ENCODE measurements at places on chromosomes 4 and X. TPM values are rescaled to one million over a fixed set of nuclear protein-coding genes. Genes with fewer than 3 reads are reported as not detected.

The FAM53A gene
- 8.4 TPM for total RNA-seq

The TLR10 gene
- not detected for total RNA-seq

The MAOA gene
- 15.7 TPM for total RNA-seq

The MAGEA9B gene
- not detected for total RNA-seq

The GAGE12E gene
- total RNA-seq = not detected

The SMIM31 gene
- total RNA-seq = not detected

The PRPS1 gene
- total RNA-seq = 19.9 TPM

The MAGEA11 gene
- total RNA-seq = not detected

The F8A3 gene
- 15.6 TPM for total RNA-seq

The GPR119 gene
- not detected for total RNA-seq

The SERTM2 gene
- total RNA-seq = not detected

The HPRT1 gene
- 15.3 TPM for total RNA-seq

The FAM9C gene
- not detected for total RNA-seq

Data from mesangial cell (primary cell).